ENCODE measurements at places on chromosomes 12 and 14.

GRCh38 chr14:87996291-87996592 lies 3.3 kb upstream of the GALC start:
- DNase-seq: no peak

DNA sequence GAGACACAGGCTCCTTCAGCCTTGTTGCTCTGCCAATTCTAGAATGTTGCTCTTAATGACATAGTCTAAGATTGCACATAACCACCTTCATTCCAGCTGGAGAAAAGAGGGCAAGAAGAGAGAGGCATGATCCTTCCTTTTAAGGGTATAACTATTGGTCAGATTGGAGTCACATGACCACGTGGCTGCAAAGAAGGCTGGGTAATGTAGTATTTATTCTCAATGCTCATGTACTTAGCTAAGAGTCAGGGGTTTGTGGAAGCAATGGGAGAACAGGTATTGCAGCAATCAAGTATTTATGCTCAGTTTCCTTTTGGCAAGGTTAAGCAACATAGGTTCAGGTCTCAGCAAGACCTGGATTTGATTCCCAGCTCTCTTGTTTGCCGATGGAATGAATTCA lies 298.8 kb upstream of the TBX3 start:
- DNase-seq: no peak

DNA sequence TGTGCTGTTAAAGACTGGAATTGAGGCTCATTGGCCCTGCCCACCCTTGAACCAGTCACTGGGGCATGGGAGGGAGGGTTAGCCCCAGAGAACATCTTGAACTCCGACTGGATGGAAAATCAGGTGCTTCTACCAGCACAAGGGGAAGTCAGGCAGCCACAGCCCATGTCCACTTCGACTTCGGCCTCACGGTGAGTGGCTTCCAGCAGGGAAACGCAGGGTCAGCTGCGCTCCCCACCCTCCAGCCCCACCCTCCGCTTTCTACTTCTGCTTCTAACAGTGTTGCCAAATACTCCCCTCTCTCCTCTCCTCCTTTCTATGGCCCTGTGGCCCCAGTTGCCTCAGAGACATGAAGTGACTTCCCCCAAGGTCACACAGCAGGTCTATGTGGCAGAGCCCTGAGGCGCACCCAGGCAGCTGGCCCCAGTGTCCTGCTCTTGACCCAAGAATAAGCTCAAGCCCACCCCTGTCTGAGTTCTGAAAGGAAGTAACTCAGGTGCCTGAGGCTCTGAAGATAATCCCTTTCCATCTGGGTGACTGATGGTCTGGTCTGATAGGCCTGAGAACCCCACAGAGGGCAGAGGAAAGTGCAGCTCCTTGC lies 11.9 kb upstream of the SH2B3 start:
- no peak for DNase-seq

DNA sequence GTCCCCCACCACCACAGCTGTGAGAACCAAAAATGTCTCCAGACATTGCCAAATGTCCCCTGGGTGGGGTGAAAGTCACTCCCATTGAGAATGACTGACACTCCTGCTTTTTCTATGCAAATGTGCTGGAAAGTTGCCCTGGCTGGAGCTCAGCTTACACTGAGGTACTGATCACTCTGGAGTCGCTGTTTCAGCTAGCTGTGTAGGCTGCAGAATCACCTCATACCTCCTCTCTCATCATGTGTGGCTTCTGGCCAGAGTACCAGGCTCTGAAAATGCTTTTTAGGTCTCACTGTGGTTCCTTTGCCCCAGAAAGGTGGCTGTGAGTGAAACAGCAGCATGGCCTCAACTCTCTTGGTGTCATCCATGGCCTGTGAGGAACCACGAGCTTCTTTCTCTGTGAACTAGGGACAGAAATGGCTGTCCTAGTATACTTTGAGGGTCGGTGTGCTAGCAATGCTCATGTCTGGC lies 414.4 kb downstream of the DPF3 start:
- DNase-seq: no peak

DNA sequence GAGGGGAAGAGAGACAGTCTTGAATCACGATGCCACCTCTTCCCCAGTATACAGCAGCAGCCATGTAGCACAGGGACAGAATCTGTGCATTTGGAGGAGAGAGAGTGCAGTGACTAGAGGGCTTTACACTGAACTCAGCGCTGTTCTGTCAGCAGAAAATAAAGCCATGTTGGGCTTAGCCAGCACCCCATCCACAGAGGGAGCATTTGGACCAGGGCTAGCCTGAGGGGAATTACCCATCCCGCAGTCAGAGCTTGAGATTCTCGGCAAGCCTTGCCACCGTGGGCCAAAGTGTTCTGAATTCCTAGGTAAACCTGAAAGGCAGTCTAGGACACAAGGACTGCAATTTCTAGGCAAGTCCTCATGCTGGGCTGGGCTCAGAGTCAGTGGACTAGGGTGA lies 120.4 kb upstream of the CNOT2 start:
- no peak for DNase-seq

DNA sequence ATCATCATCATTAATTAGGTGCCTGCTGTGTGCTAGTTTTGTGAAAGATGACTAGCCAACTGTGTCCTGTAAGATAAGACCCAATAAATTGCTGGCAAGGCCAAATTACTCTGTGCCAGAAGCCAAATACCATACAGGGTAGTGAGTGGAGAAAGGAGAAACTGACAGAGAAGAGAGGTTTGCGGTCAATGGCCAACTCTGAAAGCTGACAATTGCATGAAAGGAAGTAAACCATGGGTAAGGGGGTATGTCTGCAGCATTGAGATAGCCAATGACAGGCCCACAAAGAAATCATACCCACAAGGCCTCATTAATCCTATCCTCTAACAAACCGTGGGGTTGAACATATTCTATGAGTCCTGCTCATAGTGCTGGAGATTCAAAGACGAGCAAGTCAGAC lies 236.6 kb upstream of the CCDC196 start:
- DNase-seq: no peak

DNA sequence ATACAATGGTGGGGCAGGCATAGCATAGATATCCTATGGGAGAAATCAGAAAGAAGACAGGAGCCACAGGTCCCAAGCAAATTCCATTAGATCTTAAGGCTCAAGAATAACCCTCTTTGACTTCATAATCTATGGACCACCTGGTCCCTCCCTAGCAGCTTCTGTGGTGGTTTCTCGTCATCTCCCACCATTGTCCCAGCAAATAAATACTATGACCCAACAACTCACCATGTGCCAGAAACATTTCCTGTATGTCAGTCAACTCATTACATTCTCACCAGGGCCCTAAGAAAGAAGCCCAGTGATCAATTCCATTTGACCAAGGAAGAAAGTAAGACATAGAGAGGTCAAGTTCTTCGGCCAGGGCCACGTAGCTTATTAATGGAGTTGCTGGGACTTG lies 646.2 kb downstream of the VRK1 start:
- no peak for DNase-seq

DNA sequence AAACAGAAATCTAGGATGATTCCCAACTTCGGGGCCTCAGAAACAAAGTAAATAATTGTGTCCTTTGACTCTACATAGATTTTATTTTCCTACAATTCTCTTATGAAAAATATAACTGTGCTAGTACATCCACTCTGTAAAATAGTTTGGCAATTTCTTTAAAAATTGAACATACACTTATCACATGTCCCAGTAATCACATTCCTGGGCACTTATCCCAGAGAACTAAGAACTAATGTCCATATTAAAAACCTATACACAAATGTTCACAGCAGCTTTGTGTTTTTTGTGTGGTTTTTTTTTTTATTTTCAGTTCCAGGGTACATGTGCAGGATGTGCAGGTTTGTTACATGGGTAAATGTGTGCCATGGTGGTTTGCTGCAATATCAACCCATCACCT lies 99.0 kb downstream of the KCNH5 start:
- no peak for DNase-seq

DNA sequence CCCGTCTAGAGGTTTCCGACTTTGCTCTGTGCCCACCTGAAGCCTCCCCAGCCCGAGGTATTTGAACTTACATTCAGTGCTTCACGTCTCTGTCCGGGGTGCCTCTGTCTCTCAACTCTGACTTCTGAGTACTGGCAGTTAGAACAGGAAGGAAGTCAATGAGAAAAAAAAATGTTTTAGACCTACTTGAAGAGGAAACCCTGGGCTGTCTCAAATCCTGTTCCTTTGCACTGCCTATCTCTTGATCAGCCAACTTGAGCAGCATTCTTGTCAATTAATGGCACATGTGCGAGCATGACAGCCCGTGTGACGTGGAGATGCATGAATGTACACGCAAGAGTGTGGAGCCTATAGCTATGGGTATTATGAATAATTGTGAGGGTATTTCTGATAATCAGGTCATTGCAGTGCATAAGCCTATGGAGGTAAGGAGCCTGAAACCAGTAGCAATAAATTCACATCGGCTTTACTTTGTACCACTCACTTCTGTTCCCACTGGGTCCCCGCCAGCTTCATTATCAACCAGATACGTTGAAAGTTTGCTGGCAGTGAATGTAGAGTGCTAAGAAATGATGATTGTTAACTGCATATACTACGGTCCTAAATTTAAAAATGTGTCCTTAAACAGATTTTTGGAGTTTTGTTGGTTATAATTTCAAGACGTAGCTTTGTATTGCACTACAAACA lies at the start of gene ARHGDIB:
TSS of gene ARHGDIB (minus strand) at position 136 of the 687 bp plus-strand sequence. CDS start 10,889 bp downstream, outside the sequence.
- no peak for DNase-seq

DNA sequence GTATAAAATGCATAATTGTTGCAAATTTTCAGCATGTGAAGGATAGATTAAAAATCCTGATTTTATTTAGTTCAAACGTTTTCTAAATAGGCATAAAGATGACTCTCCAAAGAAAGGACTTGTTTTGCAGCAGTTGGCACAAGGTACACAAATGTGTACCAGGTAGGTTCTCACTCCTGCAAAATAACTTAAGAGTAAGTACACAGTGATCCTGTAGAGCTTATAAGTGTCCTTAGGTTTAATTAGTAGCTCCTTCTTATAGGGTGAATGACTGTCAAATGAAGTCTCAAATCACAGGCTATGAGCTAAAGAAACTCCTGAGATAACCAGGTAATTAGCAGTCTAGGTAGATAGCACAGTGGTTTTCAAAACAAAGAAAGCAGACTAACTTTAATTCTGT lies 330.6 kb upstream of the MDGA2 start:
- DNase-seq: no peak

DNA sequence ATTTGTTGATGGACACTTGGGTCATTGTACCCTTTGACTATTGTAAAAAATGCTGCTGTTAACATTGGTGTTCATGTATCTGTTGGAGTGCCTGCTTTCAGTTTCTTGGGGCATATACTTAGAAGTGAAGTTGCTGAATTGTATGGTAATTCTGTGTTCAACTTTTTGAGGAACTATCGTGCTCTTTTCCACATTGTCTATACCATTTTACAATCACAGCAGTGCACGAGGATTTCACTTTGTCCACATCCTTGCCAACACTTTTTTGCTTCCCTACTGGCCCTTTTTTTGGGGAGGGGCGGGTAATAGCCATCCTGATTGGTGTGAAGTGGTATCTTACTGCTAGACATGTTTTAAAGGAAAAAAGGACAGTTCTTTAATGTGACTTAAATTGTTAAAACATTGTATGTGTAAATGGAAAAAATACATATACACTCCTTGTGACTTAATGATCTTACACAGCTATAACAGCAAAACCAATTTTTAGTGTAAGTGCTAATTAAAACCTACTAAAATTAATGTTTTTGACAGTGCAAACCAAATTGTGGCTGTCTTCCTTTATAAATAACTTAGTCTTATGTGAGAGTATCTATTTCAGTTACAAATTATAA lies 52.7 kb downstream of the WNK1 start:
- no peak for DNase-seq

- DNase-seq: no peak
Measured at GRCh38 chr12:116188581-116188980, 88.9 kb downstream of the MED13L start.

DNA sequence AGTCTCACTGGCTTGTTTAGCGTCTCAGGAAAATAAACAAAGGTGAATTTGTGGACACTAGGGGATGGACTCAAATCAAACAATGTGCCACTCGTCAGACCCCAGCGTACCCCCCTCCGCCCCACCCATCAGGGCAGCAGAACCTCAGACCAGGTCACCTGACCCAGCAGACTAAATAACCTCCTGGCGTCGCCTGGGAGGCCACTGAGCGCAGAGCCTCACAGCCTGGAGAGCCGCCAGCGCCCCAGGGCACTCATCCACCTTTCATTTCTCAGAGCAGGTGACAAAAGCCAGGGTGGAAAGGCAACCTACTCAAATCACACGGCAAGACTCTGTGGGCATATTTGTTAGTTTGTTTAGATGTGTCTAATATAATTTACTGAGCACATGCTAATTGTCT lies 100.9 kb downstream of the DICER1 start:
- peak; percentile 22 for DNase-seq

GRCh38 chr12:51868821-51869495 lies 18.9 kb upstream of the ANKRD33 start:
- no peak for DNase-seq

GRCh38 chr14:91229743-91230200 lies 14.7 kb downstream of the GPR68 start:
- no peak for DNase-seq

- no peak for DNase-seq
Measured at GRCh38 chr12:67881565-67881964, 107.7 kb upstream of the IFNG-AS1 start.

DNA sequence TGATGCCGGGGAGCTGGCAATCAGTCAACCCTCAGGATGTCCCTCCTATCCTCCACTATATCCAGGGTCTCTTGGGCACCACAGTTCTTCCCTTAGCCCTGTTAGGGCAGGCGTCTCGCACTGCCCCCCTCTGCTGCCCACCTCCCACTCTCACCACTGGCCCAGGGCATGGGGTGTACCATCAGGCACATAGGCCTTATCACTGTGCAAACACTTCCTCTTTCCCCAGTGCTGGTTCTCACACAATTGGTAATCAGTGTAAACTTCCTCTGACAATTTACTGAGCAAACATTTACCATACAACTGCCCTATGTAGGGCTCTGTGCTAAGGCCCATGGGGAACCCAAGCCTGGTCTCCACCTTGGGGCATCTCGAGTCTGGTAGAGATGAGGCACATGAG lies 20.1 kb upstream of the TMED10 start:
- no peak for DNase-seq

- DNase-seq: no peak
Measured at GRCh38 chr12:49086116-49086515, 8.5 kb downstream of the DHH start.

DNA sequence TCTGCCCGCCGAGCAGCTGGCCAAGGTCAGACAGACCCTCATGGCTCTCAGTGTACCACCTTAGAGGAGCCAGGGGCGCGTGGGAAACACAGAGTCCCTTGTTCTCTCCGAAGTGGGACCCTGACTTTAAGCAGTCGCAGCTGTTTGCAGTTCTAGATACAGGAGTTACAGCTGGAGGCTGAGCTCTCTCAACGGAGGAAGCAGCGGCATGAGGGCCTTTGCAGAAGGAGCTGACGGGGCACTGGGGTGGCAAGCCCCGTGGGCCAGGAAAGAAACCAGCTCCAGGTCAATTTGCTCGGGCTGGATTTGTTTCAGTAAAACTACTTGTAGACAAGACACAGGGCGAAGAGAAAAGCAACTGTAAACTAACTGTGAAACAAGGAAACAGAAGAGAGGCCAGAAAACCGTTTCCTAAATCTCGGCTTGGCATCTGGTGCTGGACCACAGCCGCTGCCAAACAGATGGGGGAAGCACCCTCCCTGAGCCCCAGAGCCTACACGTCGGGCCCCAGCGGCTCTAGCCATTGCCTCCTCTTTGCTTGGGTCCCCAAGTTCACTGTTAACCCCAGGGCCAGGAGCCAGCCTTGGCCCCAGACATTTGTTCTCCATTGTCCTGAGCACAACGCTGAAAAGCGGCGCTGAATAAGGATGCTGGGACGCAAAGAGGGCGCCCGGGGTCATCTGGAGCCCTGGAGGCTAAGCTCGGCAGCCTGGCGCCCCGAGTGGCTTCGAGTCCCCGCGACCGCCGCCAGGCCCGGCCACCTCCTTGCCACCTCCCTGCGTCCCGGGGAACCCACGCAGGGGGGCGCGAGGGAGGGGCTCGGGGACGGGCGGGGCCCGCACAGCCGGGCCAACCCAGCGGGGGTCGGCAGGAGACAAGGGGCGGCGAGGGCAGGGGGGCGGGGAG lies 914 bp upstream of the PACS2 start:
- no peak for DNase-seq
